ENCODE measurements at places on chromosomes 5 and 9.

DNA sequence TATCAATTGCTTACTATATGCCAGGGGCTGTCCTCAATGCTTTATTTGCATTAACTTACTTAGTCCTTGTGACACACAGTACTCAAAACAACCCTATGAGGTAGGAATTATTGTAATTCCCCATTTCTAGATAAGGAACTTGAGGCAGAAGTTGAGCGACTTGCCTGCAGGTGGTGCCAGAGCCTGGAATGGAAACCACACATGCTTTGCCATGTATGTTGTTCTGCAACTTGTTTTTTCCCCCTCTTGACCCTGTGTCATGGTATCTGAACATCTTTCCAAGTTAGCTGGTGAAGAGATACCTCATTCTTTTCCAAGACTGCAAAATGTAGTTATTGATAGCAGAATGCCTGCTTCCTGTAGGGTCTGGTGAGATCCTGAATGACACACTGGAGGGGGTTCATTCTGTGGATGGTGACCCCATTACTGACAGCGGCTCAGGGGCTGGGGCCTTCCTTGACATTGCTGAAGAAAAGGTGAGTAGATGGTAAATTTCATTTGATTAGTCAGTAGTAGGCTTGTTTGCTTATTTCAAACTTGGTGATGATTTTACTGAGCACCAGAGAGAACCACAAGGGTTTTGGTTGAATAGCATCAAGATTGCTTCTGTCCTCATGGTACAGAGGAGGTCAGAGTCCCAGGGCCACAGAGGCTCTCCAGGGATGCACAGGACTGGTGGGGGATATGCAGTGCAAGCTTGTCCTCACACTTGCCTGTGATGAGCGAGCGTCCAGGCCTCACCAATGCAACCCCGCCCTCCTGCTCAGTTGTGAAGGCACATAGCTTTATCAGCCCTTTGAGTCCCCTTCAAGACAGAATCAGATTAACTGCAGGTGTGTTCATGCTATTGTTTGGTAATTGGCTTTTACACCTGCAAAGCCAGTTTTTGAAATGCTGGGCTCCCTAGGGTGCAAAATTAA lies 57.0 kb downstream of the COL15A1 start:
- no peak for DNase-seq

DNA sequence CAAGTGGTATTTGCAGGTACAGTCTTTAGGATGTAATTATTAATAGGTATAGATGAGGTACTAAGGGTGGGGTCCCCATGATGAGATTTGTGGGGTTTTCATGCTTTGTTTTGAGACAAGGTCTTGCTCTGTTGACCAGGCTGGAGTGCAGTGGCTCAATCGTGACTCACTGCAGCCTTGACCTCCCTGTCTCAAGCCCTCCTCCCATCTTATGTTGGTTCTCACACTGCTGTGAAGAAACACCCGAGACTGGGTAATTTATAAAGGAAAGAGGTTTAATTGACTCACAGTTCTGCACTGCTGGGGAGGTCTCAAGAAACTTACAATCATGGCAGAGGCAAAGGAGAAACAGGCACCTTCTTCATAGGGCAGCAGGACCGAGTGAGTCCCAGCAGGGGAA lies 217.5 kb downstream of the CDK5RAP2 start:
- DNase-seq: no peak

- DNase-seq: no peak
Observed at GRCh38 chr5:98535901-98536300, 237.6 kb upstream of the RGMB start.

- no peak for DNase-seq
Observed at GRCh38 chr9:125038166-125038565, 97.3 kb upstream of the GOLGA1 start.

DNA sequence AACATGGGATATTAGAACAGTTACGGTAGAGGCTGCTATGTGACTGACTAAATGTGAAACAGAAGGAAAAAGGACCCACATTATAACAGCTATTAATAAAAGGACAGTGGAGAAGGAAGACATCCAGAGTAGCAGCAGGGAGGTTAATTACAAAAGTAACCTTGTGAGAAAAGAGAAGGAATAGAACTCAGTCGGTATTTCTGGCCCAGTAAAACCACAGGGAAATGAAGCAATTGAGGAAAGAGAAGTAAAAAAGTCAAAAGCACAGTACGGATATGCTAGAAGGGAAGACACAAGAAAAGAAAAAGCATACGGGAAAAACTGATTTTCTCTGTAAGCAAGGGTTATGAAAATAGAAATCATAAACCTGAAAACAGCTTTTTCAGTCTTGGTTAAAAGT lies 164.7 kb downstream of the RFX3 start:
- DNase-seq: no peak

DNA sequence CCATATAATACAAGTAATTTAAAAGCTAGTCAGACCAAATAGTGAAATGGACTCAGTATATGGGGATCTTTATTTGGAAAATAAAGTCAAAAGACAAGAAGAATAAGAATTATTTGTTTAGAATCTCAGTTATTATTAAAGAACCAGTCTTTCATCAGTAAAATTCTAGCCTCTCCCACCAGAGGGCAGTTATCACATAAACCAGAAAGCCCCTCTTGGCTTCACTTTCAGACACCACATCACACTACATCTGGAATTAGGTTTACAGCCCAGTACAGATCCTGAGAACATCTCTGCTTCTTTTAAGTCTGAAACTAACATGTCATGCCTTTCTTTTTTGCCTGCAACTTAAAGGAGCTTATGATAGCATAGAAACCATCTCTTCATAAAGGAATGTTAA lies 12.2 kb upstream of the HSPB3 start:
- DNase-seq: no peak

- no peak for DNase-seq
Observed at GRCh38 chr5:139688751-139689372, 40.7 kb downstream of the CXXC5 start.

GRCh38 chr9:20848490-20848889 lies 164.4 kb downstream of the FOCAD start:
- no peak for DNase-seq

DNA sequence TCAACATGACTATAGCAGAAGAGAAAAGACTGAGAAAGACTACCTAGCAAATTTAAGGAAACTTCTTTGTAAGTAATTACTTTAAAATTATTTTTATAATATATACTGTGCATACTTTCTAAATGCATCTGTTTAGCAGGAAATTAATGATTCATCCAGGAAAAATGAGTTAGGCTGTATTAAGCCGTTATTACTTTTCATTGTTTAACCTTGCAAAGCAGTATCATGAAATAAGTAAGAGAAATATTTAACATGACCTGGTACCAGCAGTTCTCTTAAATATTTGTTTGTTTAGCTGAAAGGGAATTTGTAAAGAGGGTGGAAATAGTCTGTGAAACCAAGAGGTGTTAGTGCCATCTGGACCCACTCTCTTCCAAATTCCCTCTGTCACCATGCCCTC lies 175.0 kb downstream of the GNAQ start:
- DNase-seq: no peak

- DNase-seq: no peak
Observed at GRCh38 chr5:163635631-163636030, 130.2 kb downstream of the MAT2B start.

GRCh38 chr9:87579781-87580541 lies 82.3 kb downstream of the DAPK1 start:
- DNase-seq: no peak

DNA sequence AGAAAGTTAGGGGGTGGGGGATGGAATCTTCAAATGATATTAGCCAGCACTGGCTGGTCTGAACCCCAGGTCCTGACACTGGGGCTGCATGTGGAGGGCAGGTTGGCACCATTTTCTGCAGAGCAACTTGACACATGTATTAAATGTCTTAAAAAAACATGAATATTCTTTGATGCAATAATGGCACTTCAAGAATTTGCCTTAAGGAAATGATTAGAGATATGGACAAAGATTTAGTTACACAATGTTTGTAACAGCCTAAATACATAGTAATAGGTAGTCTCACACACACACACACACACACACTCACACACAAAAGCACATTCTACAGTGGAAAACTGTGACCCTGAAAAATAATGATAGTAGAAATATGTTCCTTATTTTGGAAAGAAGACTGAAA lies 3.6 kb downstream of the SVEP1 start:
- DNase-seq: no peak

GRCh38 chr5:30414078-30414477 lies 779.4 kb upstream of the CDH6 start:
- DNase-seq: no peak

DNA sequence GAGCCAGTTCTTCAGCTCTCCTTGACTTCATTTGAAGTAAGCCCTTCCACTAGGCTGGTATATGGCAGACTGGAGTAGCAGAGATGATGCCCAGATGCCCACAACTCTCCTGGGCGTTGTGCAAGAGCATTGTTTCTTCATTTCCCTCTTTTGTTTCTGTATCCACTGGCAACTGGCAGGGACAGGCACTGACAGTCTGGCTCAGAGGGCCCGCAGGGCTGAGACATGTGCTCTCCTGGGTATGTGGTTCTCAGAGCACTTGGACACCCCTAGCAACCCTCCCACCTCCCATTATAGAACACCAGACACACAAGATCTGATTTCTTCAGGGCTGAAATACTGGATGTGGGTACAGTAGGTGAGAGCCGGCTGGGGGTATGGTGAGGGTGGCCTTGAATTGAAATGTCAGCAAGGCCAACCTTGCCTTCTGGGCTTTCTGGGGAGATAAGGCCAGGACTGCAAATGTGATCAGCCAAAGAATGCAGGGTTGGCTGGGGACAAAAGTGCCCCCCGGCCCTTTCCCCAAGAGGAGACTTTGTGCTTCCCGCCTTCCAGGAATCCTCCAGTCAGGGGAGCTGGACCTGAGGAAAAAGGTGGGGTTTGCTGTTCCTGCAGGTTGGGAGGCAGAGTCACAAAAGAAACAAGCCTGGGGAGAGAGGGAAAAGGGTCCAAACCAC lies 28.6 kb upstream of the CTNNA1 start:
- no peak for DNase-seq

- DNase-seq: no peak
Observed at GRCh38 chr9:119639287-119639955, 270.2 kb upstream of the BRINP1 start.

- DNase-seq: no peak
Observed at GRCh38 chr9:81239388-81239787, 450.0 kb downstream of the TLE1 start.

DNA sequence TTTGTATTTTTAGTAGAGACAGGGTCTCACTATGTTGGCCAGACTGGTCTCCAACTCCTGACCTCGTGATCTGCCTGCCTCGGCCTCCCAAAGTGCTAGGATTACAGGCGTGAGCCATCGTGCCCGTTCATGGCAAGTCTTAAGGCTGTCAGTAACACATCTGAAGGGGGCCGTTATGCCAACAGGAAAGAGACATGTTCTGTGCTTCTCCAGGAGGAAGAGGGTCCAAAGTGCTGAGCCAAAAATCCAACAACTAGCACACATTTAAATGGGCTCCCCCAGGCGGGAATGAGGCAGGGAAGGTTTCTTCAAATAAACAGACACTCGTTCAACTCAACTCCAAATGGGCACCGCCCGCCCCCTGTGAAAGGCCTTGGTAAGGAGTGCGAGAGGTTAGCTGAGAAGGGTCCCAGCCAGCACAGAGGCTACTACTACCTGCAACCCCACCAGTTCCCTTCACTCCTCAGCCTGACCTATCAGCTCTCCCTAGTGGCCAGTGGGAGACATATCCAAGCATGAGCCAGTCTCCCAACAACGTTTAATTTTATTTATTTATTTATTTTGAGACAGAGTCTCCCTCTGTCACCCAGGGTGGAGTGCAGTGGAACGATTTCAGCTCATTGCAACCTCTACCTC lies 84.1 kb upstream of the DMRT1 start:
- no peak for DNase-seq

DNA sequence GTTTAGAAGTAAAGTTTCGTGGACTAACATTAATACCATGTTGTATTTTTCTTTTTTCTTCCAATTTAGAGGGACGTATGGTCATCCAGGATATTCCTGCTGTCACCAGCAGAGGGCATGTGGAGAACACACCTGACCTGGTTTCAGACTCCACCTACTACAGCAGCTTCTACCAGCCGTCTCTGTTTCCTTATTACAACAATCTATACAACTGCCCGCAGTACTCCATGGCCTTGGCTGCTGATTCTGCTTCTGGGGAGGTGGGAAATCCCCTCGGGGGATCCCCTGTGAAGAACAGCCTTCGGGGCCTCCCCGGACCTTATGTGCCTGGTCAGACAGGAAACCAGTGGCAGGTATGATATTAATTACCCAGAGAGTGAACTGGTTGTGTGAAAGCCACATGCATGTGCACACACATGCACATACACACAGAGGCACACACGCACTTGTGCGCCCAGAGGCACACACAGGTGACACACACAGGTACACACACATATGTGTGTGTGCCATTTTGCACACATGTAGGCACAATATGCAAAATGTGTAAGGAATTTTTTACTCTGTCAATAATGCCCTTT lies 52.4 kb downstream of the DMRT1 start:
- DNase-seq: peak; percentile 26

DNA sequence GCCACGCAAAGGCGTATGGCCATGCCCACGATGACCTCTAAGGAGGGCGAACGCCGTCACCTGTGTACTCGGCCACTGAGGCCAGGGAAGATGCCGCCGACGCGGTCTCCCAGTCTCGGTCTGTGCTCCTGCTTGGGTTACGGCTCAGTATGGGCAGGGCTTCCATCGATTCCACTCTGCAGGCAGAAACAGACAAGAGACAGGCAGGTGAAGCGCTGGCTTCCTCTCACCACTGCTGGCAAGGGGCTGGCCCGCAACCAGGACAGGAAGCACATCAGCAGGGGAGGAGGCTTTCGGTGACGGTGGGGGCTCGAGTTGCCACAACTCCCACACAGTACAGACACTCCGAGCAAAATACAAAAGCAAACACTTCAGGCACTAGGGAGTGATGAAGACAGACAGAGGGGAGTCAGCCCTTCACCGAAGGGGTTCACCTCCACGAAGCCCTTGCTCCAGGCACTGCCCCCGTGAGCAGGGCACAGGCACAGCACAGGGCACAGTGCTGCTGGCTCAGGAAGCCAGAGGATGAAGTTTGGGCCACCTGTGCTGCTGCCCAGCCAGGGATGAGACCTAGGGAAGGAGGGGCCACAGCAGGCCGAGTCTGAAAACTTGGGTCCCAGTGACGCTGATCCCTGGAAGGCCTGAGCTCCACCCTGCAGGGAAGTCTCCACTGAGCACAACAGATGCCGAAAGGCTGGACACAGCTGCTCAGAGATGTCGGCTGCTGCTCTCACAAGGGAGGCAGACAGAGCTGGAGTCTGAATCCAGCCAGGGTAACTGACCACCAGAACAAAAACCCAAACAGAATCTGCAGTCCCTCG lies 91.3 kb downstream of the CAMSAP1 start:
- DNase-seq: no peak

GRCh38 chr5:10109299-10109698 lies 140.4 kb downstream of the ATPSCKMT start:
- DNase-seq: no peak

DNA sequence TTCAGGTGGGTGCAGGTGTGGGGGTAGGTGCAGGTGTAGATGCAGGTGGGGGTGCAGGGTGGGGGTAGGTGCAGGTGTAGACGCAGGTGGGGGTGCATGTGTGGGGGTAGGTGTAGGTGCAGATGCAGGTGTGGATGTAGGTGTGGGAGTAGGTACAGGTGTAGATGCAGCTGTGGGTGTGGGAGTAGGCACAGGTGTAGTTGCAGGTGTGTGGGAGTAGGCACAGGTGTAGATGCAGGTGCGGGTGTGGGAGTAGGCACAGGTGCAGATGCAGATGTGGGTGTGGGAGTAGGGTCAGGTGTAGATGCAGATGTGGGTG lies 94.6 kb downstream of the PHF2 start:
- DNase-seq: no peak

GRCh38 chr5:135989686-135990085 lies 34.9 kb upstream of the LECT2 start:
- DNase-seq: no peak
